Adipocyte (in vitro differentiated cells): ENCODE measurements at places on chromosomes 11 and 22.
A peak's percentile ranks its signal among the peaks of the same experiment; 100 is the strongest.

DNA sequence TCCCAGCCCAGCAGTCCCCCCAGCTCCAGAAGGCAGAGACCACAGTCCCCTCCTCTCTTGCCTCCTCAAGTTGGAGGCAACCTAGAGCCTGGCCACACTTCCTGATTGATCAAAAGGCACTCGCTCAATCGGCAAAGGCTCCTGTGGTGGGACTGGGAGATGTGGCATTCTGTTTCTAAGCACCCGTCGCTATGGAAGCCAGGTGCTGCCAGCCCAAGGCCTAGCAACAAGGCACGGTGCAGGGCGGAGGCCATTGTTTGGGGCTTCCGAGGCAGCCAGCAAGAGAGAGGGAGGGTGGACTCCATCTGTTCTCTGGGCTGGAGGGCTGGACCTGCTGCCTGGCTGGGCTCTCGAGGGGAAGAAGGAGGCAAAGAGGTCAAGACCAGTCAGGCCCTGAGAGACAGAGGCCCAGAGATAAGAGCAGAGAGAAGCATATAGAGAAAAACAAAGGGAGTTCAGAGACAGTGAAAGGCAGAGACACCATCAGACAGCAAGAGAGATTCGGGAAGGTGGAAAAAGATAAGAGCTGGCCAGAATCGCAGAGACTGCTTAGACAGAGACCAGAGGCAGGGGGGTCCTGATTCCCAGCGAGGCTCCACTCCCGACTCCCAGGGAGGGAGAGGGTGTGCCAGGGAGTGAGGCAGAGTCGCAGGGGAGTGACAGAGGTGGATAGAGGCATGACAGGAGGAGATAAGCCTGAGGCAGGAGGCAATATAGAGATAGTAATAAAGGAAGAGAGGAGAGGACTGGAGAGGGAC lies 21.2 kb downstream of the PDE2A start:
- DNase-seq: no peak

- peak; percentile 76 for DNase-seq
These were observed 906.9 kb upstream of the RAG2 start for GRCh38 chr11:37504921-37505320.

- DNase-seq: no peak
These were observed 56.2 kb downstream of the RASSF10 start for GRCh38 chr11:13065200-13065787.

GRCh38 chr11:2781408-2782274 lies 81.8 kb upstream of the KCNQ1OT1 start:
- DNase-seq: no peak

DNA sequence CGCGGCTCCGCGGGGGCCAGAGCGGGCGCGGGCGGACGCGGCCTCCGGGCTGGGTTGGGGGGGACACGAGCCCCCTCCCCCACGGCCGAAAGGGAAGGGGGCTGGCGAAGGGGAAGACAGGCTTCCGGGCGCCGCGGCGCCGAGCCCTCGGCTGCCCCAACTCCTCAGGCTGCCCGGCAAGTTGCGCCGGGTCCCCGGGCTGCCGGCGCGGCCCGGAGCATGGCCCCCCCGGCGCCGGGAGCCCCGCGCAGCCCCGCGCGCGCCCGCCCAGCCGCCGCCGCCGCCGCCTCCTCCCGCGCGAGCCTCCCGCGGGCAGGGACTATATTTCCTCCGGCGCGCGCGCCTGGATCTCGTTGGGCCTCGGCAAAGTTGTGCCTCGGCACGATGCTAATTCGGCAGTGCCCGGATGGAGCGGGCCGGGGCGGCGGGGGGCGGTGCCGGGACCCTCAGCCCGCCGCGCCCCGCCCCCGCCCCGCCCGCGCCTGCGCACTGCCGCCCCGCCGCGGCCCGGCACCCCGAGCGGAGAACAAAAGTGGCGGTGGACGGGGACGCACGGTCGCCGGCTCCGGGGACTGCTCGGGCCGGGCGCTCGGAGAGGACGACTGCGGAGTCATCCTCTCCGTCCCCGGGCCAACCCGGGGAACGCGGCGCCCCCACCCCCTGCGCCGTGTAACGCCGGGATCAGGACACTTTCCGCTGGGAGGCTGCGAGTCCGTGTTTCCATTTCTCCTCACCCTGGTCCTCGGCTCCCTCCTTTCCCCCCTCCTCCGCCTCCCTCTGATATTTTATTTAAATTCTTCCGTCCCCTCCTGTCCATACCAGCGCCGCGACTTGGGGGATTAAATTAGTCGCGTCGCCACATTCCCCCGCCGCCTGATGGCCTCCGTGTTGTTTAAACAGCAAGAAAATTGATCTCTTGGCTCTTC lies at the start of gene PHF21B:
PHF21B (minus strand) TSS at position 400 of the 926 bp plus-strand sequence. CDS start 456 bp downstream, outside the sequence.
- DNase-seq: peak; percentile 64

GRCh38 chr11:32451808-32452207 lies 16.5 kb upstream of the WT1 start:
- no peak for DNase-seq

- DNase-seq: no peak
These were observed 139.2 kb downstream of the DSCAML1 start for GRCh38 chr11:117657794-117658193.

DNA sequence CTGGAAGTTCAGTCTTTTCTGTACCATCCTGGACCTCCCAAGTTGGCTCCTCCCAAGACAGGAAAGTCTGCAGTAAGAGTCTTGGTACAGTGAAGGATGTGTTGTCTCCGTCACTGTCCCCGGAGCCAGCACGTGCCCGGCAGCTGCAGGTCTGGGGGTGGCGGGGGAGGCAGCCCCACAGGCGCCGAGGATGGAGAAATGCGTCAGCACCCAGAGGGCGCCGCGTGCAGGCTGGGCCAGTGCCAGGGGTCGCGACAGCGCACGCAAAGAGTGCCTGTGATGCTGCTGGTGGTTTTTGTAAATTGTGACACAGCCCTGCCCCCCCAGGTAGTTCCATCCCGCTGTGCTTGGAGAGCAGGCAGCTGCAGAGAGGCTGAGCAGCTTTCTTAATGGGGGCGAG lies 1200.5 kb downstream of the BRD1 start:
- no peak for DNase-seq

DNA sequence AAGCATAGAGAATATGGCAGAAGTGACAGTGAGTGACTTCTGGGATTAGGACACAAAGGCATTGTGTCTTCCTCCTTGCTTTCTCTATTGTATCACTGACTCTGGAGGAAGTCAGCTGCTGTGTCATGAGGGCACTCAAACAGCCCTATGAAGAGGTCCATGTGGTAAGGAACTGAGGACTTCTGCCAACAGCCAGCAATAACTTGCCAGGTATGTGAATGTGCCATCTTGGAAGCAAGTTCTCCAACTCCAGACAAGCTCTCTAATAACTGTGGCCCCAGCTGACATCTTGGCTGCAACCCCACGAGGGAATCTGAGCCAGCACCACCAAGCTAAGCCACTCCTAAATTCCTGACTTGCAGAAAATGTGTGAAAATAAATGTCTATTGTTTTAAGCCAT lies 83.6 kb upstream of the ZBED5 start:
- DNase-seq: no peak
